ENCODE measurements at places on chromosomes 7 and 10. TPM values are rescaled to one million over a fixed set of nuclear protein-coding genes. Genes with fewer than 3 reads are reported as not detected.

Gene SSC4D
- not detected for polyA plus RNA-seq

Gene VIPR2
- not detected for polyA plus RNA-seq

Gene CNOT4
- polyA plus RNA-seq = 11.9 TPM

Gene HMX2
- polyA plus RNA-seq = not detected

Gene GPRIN2
- polyA plus RNA-seq = not detected

Gene CRYGN
- 0.35 TPM for polyA plus RNA-seq

Gene PDCD11
- polyA plus RNA-seq = 9.9 TPM

Gene GGCT
- 26.0 TPM for polyA plus RNA-seq

Gene CASTOR2
- polyA plus RNA-seq = 0.31 TPM

Gene TEX47
- polyA plus RNA-seq = not detected

Gene GDF2
- polyA plus RNA-seq = not detected
